ENCODE measurements at places on chromosomes 3 and 15.

DNA sequence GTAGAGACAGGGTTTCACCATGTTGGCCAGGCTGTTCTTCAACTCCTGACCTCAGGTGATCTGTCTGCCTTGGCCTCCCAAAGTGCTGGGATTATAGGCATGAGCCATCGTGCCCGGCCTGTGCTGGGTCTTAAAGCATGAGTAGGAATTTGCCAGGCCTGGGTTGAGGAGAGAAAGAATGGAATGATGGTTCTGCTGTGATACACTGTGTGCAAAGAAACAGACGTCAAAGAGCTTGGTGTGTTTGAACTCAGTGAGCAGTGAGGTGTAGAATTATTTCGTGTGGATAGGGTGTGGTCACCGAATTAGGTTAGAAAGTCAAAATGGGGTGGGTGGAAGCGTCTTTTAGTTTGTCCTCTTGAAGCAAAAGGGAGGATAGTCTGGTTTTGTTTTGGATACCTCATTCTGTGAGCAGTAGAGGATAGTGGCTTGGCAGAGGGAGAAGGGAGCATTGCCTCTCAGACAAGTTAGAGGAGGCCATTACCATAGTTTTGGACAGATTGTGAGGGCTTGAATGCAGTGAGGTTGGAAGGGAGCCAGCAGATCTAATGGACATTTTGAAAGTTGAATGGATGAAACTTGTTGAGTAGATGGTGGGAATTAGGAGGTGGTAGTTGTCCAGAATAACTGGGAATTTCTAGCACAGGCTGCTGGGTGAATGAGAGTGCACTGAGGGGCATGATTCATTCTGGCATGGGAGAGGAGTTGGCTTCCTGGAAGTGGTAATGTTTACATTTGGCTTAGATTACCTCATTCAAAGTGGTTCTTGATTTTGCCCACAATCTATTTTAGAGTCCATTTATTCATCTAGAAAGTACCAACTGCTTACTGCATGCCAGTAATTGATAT lies 27.2 kb downstream of the AKAP13 start:
- DNase-seq = peak; percentile 90

- peak; percentile 7 for DNase-seq
These were observed 76.6 kb downstream of the GBE1 start for GRCh38 chr3:81684751-81685395.

DNA sequence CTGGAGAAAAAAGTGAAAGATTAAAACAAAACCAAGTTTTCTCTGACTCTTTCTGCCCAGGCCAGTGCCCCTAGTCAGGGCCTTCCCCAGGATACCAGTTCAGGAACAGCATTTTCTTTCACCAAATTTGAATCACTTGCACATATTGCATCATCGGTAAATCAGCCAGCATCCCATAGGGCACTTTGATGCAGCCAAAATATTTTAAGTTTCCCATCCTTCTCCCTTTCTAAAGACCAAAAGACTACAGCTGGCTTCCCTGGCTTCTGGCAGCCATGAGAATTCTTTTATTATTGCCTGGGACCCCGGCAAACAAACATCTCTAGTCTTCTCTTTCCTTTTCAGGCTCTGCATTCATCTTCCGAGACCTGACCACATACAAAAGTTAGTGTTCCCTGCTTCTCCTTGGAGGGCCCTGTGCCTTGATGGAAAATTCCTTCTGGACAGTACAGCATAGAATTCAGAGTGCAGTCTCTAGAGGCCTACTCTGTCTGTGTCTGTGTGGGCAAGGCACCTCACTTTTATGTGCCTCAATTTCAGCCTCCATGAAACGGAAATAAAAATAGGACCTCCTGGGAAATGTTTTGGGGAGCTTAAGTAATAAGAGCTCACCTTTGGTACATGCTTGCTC lies 348.0 kb downstream of the VPS13C start:
- DNase-seq = no peak

- peak; percentile 10 for DNase-seq
These were observed 96.5 kb upstream of the THRB start for GRCh38 chr3:24591191-24591590.

DNA sequence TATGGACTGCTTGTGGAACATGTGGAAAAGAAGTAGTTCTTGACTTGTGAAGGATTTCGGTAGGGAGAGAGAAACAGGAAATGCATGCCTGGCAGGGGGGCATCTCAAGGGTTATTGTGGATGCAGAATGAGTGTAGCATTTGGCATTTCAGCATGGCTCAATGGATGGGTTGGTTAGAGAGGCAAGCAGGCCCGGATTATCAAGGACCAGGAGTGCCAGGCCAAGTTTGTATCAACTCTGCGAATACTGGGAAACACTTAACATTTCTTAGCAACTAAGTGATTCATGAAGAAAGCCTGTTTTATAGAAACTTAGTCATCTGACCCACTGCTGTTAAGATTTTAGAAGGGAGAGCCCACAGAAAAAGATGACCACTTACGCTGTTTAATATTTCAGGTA lies 33.6 kb downstream of the KIF15 start:
- no peak for DNase-seq

DNA sequence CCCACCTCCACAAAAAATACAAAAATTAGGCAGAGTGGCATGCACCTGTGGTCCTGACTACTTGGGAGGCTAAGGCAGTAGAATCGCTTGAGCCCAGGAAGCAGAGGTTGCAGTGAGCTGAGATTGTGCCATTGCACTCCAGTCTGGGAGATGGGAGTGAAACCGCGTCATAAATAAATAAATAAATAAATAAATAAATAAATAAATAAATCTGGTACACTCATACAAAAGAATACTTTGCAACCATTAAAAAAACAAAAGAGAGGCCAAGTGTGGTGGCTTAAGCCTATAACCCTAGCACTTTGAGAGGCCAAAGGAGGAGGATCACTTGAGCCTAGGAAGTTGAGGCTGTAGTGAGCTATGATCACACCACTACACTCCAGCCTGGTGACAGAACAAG lies 28.0 kb downstream of the MESP1 start:
- DNase-seq = no peak

DNA sequence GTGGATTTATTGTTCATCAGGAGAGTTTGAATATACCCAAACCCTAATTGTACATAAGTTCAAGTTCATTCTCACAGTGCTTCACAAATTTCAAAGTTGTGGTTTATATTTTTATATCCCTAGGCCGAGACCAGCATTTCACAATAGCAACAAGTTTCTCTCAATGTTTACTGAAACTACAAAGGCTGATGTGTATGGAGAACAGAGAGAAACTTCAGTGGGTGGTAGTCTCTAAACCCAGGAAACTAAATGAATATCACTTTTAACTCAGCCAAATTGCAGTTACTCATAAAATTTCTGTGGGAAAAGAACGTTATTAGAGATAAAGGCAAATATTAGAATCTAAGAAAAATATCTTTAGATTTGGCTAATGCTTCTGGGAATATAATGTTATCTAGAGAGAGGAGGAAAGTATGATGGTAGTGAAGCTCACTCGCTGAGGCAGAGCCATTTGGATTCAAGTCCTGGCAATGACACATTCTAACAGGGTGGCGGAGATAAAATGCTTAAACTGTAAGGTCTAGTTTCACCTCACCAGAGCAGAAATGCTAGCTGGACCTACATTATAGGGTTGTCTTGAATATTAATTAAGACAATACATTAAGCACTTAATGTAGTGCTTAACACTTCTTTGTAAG lies 514.8 kb downstream of the EPHA3 start:
- DNase-seq = no peak

DNA sequence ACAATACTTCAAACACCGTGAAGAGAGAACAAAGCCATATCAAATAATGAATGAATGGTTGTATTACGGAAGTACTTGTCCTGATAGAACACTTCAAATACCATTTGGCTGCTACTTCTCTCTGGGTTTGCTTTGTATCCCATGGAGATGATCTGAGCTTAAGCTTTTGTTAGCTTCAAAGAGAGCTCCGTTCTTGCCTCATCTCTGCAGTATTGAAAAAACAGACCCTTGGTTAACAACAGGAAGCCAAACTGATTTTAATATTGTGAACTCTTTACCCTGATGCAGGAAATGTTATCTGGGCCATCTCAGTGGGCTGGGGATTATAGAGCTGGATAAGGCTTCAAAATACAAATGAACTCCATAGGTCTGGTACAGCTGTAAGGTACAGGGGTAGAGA lies 101.0 kb downstream of the CHL1 start:
- no peak for DNase-seq

- no peak for DNase-seq
These were observed 557.0 kb upstream of the SGO1 start for GRCh38 chr3:20742903-20743552.

DNA sequence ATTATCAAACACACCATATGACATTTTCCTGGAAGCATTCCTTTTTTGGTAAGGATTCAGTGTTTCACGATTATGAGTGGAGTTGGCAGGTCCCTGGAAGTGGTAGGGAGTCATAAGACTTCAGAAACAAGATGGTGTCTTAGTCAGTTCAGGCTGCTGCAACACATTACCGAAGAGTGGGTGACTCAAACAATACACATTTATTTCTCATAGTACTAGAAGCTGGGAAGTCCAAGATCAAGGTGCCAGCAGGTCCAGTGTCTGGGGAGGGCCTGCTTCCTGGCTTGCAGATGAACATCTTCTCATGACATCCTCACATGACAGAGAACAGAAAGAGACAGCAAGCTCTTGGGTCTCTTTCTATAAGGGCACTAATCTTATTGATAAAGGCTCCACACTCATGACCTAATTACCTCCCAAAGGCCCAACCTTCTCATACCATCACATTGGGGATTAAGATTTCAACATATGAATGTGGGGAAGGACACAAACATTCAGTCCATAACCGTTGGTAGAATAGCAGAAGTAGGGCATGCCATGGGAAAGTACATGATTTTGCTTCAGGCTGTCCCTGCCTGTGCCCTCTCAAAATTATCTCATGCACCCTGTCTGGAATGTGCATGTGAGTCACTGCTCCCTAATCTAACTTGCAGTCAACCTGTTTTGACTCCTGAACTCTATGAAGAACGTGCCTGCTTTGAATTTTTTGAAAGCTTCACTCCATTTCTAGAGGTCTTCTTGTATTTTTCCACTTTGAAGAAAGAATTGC lies 72.5 kb downstream of the GTPBP8 start:
- DNase-seq = peak; percentile 88

- DNase-seq = peak; percentile 15
These were observed 71.5 kb upstream of the TNIK start for GRCh38 chr3:171531716-171532115.

DNA sequence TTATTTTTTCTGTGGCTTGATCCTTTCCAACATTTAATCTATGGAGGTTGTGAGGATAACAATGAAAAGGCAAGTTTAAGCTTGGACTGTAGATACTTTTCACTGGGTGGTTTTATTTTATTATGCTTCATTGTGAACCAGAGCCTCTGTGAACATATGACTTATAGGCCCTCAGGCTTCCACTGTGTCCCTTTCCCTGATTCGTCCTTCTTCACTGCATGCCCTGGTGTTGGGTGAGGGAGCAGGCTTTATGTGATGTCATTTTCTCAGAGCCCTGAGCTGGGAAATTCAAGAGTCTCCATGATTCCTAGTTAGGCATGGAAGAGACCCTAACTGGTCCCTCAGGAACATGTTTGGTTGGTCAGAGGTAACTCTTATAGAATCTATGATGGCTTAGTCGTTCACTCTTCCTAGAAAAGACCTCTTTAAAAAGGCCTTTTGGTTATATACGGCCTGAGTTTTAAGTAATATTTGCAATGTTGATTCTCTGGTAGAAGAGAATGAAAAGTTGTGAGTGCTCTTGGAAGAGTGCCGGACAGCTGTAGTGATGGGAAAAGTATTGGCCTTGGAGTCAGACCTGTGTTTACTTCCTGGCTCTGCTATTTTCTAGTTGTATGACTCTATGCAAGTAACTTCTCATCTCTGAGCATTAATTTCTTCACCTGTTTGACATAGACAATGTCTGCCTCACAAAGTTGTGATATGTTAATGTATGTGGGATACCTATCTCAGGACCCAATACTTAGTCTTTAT lies 168.4 kb downstream of the LPP start:
- DNase-seq = no peak

- no peak for DNase-seq
These were observed 391.4 kb upstream of the DPH6 start for GRCh38 chr15:35937380-35937779.

GRCh38 chr15:70826634-70827033 lies 27.3 kb downstream of the LARP6 start:
- DNase-seq = peak; percentile 81

DNA sequence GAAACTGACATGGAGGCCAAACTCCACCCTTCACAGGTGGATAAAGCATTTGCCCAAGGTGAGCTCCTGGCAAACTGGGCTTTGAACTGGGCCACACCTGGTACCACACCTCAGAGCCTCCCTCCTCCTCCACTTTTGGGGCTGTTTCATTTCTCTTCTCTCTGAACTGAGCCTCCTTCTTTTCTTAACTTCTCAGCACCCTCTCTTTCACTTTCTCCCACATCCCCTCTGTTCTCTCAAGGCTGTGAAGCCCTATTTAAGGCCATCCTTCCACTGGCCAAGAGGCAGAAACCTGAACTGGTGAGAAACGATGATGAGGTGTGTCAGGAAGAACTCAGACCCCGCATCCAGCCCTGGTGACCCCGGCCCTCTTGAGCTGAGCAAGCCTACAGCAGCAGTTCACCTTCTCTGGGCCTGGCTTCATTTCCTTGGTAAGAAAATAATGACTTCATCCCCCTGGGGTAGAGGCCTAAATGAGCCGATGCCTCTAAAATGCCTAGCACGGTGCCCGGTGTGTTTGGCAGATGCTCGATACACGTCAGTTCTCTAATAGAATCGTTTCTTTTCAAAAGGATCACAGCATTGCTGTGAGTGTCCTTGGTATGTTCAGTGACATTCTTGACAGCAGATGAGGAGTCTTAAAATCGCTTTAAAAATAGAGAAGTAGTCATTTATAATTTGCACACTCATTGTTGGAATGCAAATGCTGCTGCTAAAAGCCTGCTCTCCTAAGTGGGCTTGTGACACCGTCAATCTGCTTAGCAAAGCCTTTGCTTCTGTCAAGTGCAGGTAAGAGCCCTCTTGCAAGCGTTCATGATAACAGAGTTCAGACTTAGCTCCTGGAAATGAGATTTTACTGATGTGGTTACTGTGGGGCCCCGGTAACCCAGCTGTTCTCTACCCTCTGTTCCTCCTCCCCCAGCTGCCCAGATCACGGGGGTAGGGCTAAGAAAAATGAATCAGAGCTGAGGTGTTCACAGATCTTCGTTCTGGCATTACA lies 97.7 kb upstream of the ATP2B2 start:
- DNase-seq = no peak

DNA sequence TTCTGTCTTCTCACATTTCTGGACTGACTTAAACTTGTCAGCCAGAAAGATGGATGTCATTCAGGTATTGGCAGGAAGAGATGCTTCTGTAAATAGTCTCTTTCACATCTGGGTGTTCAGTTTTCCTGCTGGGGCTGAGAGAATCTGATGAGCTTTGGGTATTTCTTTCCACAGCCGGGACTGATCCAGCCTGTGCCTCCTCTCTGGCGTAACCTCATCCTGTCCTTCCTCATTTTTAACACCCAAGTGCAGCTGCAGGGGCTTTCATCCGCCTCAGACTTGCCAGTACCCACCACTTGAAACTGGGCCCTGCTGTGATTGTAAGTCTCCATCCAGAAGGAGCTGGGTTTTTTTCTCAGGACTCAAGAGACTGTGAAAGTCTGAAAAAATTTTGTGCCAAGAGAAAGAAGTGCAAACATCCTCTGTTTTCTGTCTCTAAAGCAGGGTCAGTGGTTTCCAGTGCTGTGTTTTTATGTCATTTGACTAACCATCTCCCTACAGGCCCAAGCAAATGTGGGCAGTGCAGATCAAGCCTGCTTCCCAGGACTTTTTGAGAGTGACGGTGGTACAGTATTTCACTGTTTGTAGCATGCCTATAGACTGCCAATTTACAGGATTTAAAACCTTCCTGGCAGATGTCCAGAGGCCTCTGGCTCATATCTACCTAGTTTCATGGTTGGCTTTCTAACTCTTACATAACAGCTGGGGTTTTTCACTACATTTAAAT lies 342.7 kb downstream of the PTPRG start:
- no peak for DNase-seq

GRCh38 chr3:119681279-119681678 lies 4.1 kb upstream of the COX17 start:
- DNase-seq = peak; percentile 61

Measured in suppressor macrophage treated with lipopolysaccharide for 1 hour (primary cell).